ENCODE measurements at places on chromosomes 2 and 18.

DNA sequence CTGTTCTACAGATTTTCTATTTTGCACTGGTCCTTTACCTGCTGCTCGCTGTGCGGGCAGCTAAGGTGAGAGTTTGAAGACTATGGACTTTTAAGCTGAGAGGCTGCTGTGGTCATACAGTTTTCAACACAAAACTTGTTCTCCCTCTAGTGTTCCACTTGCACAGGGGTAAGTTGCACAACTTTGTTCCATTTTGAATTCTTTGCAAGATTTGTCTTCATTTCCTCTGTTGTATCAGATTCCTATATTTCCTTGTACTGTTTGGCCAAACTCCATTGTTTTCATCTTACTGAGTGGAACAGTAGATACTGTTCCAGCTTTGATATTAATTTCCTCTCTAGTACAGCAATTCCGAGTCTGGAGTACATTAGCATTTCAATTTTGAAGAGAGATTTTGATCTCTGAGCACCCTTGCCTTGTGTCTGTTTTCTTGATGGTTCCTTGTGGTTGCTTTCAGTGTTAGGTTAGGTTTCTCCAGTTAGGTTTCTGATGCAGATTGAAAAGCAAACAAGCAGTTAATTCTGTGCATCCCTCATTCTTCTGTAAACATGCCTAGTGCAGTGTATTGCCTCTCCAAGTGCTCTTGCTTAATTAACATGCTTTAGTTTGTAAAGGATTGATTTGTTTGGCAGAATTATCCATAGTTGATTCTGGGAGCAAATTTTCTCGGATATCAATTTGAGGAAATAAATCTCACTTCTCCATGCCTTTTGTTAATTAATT lies 188.8 kb downstream of the PTPRM start:
- DNase-seq: no peak

DNA sequence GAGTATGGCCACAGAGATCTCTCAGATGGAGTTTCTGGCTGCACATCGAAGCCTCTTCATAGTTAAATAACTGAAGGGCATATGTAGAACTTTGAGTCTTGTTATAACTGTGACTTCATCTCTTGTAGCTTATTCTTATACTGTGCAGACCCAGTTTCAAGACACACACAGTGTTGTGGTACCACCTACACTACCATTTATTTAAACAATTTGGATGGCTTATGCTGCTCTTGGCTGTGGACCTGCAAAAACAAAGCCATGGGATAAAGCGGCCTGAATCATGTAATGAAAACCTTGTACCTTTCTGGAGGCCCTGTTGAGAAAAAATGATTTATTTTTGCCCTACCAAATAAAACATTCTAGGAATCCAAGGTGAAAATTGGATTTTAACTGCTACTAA lies 262.8 kb upstream of the RASGRP3 start:
- no peak for DNase-seq

- DNase-seq: no peak
Observed at GRCh38 chr2:17752892-17753802, 463 bp downstream of the SMC6 start.

GRCh38 chr2:111061191-111061590 lies 59.5 kb upstream of the BCL2L11 start:
- DNase-seq: no peak

- DNase-seq: no peak
Observed at GRCh38 chr2:122899614-122900013, 1125.5 kb upstream of the CNTNAP5 start.

GRCh38 chr2:27920148-27920885 lies 29.8 kb downstream of the BABAM2 start:
- no peak for DNase-seq

GRCh38 chr2:207847098-207847806 lies 77.5 kb upstream of the FZD5 start:
- no peak for DNase-seq

GRCh38 chr2:218734190-218734975 lies 23.7 kb downstream of the TTLL4 start:
- DNase-seq: no peak
